ENCODE measurements at places on chromosomes 7 and 10. TPM values are rescaled to one million over a fixed set of nuclear protein-coding genes. Genes with fewer than 3 reads are reported as not detected.

SP8 gene
- total RNA-seq: not detected

GRCh38 chr7:39904077-39904486 lies 46.0 kb upstream of the CDK13 start:
- DNase-seq: no peak

DNA sequence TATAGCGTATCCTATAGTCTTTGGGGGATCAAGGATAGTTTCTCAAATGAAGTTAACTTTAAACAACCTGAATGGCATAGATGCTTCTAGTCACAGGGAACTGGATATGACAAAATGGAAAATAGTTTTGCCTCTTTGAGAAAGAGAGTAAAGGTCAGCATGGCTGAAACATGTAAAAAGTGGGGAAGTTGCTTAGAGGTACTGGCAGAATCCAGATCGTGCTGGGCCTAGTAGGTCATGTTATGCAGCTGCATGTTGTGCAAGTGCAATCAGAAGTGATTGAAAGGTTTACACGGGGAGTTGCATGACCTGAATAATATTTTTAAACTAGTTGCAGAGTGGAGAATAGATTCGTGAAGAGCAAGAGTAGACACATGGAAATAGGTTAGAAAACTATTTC lies 201.1 kb upstream of the HDAC9 start:
- no peak for DNase-seq

HACD1 gene
- total RNA-seq: 13.0 TPM

DNA sequence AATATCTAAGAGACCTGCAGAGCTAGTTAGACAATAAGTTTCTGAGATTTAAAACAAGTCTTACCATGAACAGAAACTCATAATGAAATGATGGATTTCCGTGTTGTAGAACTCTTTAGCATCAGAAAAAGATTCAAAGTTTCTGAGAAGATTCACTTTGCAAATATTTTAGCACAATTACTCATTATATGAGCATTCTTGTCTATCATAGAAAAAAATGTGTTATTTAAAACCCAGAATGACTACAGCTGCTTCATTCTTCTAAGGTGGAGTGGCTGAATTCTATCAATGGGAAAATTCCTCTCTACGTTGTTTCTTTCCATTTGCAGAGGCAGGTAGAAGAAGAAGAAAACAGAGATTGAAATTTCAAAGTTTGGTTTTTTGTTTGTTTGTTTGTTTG lies 21.0 kb upstream of the RALA start:
- no peak for DNase-seq

- no peak for DNase-seq
These were observed 2.4 kb downstream of the FAS start for GRCh38 chr10:88992921-88993524.

CACNB2 gene
- 2.6 TPM for total RNA-seq

GRCh38 chr7:135207406-135208101 lies 3.8 kb downstream of the WDR91 start:
- DNase-seq: no peak

GRCh38 chr7:1282679-1283078 lies 50.0 kb downstream of the UNCX start:
- no peak for DNase-seq

DNA sequence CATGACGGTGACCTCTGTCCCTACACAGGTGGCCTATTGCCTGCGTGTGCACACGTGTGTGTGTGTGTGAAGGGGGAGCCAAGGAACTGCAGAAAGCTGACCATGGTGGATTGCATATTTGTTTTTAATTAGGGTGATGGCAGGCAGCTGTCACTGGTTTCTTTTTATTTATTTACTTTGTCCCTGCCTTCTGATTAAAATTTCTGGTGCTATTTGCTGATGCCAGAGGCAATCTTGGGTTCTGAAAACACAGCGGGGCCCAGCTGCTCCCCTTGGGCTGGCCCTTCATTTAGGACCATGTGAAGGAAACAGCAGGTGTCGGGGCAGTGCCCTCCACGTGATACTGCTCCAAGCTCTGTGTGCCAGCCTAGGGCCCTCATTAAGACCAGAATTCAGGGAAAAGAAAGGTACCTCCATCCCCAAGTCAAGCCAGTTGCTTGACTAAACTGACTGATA lies 71.3 kb upstream of the PODXL start:
- DNase-seq: no peak

DNA sequence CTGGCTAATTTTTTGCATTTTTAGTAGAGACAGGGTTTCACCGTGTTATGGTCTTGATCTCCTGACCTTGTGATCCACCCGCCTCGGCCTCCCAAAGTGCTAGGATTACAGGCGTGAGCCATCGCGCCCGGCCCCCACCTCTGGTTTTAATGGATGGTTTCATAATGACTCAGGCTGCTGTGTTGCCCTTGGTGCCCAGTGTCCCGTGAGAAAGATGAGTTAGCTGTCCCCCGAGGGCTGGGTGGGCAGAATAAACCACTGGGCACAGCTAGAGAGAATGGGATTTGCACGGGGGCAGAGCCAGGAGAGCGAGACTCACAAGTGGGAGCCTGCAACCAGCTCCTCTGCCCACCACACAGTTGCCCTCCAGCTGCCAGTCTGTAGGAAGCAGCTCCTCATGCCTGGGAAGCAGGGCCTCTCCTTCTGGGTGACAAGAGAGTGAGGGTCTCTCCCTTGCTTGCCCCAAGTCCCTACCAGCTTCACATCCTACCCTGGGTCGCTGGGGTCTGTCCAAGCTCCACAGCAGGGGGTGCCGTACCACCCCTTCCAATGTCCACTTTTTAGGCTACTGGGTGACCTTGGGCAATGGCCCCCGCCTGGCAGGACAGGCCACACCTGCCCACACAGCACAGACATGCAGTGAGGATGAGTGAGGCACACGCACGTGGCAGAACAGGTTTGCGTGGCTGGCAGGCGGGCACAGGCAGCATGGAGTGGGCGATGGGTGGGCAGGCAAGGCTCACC lies 16.1 kb upstream of the NDST2 start:
- no peak for DNase-seq

GPR37 gene
- total RNA-seq: 4.3 TPM

- no peak for DNase-seq
These were observed 6.4 kb downstream of the NOD1 start for GRCh38 chr7:30472081-30472783.

- DNase-seq: no peak
These were observed 100.4 kb upstream of the PDGFA start for GRCh38 chr7:620056-620455.

MBL2 gene
- not detected for total RNA-seq

GRCh38 chr10:103966671-103967447 lies at the start of gene SLK:
SLK (plus strand) TSS chr10:103967140; CDS start chr10:103967746, 606 bp downstream.
- peak; percentile 86 for DNase-seq
